H7 (cell line): ENCODE measurements at places on chromosomes 16 and 17.

DNA sequence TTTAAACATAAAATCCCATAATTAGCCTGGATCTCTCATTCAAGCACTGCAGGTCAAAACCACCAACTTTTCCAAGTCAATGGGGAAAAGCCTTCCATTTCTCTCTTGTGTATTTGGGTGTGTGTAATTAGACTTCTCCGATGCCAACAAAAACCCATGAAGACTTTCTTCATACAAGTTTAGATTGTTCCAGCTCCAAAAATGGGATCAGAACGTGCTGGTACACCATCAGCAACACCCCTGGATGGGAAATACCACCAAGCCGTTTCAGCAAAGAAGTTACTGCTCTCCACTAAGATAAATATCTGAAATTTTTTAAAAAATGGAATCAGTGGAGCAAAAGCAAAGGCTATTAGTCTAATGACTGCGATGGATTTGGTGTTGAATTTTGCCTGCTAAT, 837.3 kb upstream of the SOX9 start:
- no peak for DNase-seq

DNA sequence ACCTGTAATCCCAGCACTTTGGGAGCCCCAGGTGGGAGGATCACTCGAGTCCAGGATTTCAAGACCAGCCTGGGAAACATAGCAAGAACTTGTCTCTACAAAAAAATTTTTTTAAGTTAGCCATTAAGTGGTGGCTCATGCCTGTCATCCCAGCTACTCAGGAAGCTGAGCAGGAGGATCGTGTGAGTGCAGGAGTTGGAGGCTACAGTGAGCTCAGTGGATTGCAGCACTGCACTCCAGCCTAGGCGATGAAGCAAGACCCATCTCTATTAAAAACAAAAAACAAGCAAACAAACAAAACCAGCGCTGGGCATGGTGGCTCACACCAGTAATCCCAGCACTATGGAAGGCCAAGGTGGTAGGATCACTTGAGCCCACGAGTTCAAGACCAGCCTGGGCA, 38.0 kb downstream of the HEATR3 start:
- no peak for DNase-seq

- no peak for DNase-seq
Observed at GRCh38 chr16:63200940-63201339, 1164.7 kb upstream of the CDH8 start.

DNA sequence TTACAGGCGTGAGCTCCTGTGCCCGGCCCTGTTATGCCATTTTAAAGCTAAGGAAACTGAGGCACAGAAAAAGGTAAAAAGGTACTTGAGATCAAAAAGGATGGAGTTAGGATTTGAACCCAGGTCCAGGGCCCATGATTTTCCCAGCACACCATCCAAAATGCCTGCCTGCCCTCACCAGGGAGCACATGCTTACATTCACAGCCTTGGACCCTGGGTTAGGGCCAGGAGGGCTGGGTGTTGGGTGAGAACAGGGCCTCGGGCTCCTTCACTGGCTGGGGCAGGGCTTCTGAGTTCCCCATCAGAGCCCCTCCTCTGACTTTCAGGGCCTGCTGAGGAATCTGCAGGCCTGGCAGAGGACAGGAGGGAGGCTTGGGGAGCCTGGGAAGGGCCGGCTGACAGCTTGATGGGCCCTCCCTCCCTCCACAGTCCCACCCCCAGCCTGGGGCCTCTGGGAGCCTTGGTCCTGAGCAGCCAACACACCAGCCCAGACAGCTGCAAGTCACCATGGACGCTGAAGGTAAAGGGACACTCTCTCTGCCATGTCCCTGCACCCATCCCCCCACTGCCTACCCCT, at the start of gene QPRT:
TSS of gene QPRT (plus strand) at position 490 of the 577 bp plus-strand sequence. CDS start at position 508, 18 bp downstream.
- peak; percentile 95 for DNase-seq

- no peak for DNase-seq
Observed at GRCh38 chr16:73864868-73865267, 431.7 kb upstream of the PSMD7 start.
